Right lung (tissue), 10 donors: ENCODE measurements at places on chromosomes 1 and 21. TPM values are rescaled to one million over a fixed set of nuclear protein-coding genes. Genes with fewer than 3 reads are reported as not detected.

C1orf146 gene
- 0.37 TPM for polyA plus RNA-seq

TSSK3 gene
- polyA plus RNA-seq, result 4.8 TPM

KRTAP7-1 gene
- not detected for polyA plus RNA-seq

TMEM82 gene
- polyA plus RNA-seq, result 0.16 TPM

PLD5 gene
- polyA plus RNA-seq, result 0.33 TPM

SLC22A15 gene
- polyA plus RNA-seq, result 5.2 TPM

REG4 gene
- not detected for polyA plus RNA-seq

SPAG17 gene
- 5.2 TPM for polyA plus RNA-seq

SPRR3 gene
- not detected for polyA plus RNA-seq

HUNK gene
- polyA plus RNA-seq, result 7.7 TPM

MPZ gene
- polyA plus RNA-seq, result 3.2 TPM

S100A8 gene
- 22.1 TPM for polyA plus RNA-seq

BEST4 gene
- 0.48 TPM for polyA plus RNA-seq

CLDN17 gene
- polyA plus RNA-seq, result not detected

ZFP69B gene
- polyA plus RNA-seq, result 5.5 TPM

FMO2 gene
- 28.9 TPM for polyA plus RNA-seq

PGBD5 gene
- 3.3 TPM for polyA plus RNA-seq

SH2D2A gene
- 0.60 TPM for polyA plus RNA-seq

SLC30A10 gene
- polyA plus RNA-seq, result 0.22 TPM

SOX13 gene
- polyA plus RNA-seq, result 42.0 TPM

CCDC185 gene
- polyA plus RNA-seq, result 0.09 TPM

ZNF683 gene
- 0.10 TPM for polyA plus RNA-seq

EPS8L3 gene
- 0.69 TPM for polyA plus RNA-seq
